ENCODE measurements at places on chromosomes 2 and 18.
A peak's percentile ranks its signal among the peaks of the same experiment; 100 is the strongest.

DNA sequence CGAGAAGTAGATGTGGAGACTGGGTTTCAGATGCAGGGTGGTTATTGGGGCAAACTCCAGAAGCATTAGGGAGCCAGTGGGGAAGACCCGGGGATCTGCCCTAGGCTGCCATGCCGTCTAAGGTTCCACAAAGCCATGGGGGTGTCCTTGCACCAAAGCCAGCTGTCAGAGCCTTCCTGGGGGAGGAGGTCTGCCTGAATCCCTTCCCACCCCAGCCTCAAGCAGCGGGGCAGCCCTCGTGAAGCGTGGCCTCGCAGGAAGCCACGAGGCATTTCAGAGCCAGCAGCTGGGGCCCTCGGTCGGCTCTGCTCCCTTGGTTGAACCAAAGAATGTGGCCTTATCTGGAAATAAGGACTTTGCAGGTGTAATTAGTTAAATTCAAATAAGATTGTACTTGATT, 51.2 kb upstream of the UBE2F start:
- no peak for DNase-seq

DNA sequence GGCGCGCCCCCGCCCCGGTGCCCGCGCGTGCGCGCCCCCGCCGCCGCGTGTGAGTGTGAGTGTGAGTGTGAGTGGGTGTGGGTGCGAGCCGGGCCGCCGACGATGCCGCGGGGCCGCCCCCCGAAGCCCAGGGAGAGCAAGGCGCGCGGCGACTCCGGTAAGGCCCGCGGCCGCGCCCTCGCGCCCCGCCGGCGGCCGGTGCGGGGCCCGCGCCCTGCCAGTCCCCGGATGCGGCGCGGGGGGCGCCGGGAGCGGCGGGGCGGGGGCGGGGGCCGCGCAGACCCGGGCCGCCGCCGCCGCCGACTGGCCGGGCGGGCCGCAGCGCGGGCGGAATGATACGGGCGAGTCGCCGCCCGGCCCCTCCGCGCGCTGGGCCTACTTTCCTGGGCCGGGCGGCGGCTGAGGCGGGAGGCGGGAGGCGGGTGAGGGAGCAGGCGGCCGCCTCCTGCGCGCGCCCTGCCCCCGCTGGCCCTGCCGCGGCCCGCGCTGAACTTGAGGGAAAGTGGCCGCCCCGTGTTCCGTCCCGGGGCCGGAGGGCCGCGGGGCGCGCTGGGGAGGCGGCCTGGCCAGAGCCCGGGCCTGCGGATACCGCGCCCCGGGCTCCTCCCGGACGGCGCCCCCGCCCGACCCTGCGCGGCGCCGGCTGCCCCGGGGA, at the start of gene ZNF236:
Gene ZNF236 (plus strand): TSS at position 52 of the 655 bp plus-strand sequence. CDS start 51 bp downstream, at position 103.
- peak; percentile 71 for DNase-seq

DNA sequence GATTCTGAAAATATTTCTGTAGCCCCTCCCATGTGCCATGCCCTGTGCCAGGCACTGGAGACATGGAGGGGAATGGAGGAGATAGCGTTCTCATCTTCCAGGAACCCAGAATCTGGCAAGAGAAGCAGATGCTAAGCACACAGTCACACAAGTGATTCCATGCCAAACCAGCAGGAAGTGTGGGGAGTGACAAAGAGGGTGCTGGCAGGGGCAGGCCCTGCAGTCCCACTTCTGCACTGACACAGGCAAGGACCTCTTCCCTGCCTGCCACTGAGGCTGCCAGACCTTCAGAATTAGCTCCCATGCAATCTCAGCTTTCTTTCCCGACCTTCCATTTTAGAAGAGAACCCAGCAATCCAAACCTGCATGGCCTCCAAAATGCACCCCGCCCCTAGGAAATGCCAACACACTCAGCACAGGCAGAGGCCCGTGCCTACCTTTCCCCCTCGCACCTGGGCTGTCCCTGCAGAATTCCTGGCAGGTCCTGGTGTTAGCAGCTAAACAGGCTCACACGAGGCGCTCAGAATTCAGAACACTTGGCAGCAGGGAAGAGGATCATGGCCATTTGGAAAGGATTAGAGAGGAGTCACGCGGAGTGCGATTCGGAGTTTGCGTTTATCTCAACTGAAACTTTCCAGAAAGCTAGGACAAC, 155.3 kb downstream of the MSH2 start:
- DNase-seq: no peak

- no peak for DNase-seq
These were observed 201.8 kb upstream of the KLHL14 start for GRCh38 chr18:32974421-32975162.

DNA sequence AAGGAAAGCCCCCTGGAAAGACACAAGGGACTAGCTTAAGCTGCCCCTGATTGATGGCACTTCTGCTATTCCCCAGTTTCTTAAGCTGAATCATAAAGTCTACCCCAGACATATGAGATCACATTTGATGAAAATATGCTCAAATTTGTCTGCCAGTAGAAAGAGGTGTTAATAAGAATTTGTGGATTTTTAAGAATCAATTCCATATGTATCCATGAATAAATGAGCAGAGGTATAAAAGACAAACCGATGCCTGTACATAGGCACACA, 119.9 kb downstream of the CCBE1 start:
- no peak for DNase-seq

DNA sequence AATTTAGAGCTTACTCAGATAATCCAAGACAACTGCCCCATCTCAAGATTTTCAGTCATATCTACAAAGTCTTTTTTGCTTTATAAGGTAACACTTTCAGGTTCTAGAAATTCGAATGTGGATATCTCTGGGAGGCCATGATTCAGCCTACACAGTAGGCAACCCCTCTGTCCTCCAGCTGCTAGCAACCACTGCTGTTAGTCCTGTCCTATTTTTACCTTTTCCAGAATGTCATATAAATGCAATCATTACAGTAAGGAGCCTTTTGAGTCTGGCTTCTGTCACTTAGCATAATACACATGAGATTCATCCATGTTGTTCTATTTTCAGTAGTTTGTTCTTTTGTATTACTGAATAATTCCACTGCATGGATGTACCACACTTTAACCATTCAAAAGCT, 28.5 kb upstream of the MARCHF7 start:
- DNase-seq: no peak

DNA sequence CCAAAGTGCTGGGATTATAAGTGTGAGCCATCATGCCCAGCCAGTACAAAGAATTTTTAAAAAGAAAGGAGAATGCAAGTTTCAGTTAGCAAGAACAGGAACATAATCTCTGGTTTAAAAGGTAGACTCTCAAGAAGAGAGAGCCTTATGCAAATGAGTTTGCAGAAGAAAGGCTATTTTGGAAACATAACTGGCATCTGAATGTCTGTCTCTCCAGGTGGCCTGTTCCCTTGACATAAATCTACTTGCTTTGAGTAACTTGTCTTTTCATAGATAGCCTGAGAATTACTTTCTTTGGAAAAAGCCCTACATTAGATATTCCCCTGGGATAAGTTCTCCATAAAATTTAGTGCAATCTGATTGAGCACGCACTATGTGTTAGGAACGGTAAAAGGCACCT, 109.6 kb downstream of the ICOS start:
- peak; percentile 81 for DNase-seq

GRCh38 chr18:48778344-48779011, 172.3 kb downstream of the SMAD7 start:
- DNase-seq: no peak

DNA sequence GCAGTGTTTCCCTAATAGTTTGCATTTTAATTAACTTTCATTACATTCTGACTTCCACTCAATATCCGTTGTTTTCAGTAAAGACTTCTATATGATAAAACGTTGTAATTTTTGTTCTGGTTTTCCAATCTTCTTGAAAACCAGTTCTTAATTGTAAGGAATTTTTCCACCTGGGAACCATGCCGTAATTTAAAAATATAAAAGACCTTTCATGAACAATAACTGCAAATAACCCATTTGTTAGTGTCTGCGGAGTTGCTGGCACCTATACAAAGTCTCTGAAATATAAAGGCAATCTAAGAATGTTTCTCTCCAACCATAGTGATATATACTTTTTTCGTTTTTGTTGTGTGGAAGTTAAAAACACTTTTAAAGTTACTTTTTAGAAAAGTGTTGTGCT, 7.7 kb upstream of the SATB2 start:
- no peak for DNase-seq

DNA sequence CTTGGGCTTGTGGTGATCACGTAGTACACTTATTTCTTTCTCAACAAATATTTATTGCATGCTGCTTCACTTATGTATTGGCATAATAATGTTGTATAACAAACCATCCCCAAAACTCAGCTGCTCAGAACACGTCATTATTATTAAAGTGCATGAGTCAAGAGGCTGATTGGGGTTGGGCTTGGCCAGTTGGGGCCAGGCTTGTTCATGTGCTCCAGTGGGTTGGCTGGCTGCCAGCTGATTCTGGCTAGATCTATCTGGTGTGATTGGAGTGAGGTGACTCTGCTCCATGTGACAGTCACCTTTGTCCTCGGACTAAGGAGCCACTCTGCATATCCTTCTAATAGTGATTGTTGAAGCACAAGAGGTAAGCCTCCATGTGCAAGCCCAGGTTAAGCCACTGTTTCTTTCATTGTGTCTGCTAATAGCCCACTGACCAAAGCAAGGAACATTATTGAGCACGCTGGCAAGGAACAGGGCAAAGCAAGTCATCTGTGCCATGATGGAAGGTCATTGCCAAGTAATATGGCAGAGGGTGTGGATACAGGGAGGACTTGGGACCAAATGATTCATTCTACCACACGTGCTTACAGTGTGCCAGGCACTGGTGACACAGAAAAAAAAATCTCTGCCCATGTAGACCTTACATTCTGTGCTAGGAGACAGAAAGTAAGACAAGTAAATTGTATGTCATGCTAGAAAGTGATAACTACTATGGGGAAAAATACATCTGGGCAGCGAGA, 63.3 kb upstream of the TMEM182 start:
- no peak for DNase-seq

DNA sequence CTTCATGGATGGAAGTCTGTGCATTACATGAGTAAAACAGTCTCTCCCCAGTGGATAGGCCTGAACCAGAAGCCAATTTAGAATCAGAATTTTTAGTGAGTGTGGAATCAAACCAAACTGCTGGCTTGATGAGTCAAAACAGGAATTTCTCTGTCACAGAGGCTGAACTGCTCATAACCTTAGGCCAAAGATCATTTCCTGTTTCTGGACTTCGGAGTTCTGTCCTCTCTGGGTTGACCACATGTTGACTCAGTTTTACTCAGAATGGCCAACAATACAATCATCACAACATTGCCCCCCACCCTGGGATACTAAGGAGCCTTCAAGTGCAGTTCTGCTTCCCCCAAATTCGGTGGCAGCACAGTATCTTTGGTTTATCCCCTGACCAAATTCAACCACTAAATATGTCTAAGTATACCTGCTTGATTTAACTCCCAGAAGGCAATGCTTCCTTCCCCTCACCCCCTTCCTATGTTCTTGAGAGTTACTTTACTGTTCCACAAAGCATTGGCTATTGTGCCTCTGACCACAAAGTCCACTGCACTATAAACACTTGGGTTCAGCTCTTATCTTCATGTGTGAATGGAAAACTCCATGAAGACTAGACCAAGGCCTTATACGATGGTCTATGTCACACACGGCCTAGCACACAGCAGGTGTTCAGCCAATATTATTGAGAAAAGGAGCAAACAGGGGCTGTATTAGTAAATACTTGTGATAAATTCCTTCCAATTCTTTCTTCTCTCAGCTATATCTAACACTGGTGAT, 67.8 kb downstream of the NXPH2 start:
- DNase-seq: no peak

DNA sequence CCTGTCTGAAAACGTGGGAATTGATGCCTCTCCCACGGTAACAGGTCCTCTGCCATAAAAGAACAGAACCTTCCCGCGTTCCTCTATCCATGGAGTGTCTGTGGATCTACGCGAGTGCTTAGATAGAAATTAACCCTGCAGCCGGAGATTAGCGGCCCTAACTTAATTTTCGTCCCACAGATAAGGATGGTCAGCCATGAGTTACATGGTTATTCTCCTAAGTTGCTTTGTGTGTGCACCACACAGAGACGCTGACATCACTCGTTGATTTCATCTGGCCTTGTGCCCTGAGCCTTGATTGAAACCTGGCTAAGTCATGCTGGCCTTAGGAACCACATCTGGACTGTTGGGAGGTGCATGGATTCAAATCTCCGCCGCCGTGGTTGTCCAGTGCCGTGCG, 132.1 kb downstream of the GBX2 start:
- DNase-seq: no peak

DNA sequence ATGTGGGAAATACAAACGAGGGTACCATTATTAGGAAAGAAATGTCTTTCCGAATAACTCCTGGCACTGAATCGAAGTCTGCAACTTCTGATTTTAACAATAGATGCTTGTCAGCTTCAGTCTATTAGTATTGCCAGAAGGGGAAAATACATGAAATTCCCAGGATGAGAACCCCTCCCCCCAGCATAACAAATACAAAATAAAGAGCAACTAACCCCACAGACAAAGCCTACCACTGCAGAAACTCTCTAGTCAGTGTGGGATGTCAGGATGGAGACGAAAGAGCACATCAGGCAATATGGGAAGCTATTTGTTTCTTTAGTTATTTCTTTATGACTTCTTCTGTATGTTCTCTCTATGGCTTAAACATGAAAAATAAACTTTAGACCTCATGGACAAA, 365.0 kb upstream of the CDH2 start:
- no peak for DNase-seq

- no peak for DNase-seq
These were observed 573.8 kb downstream of the TSN start for GRCh38 chr2:122329278-122329677.

DNA sequence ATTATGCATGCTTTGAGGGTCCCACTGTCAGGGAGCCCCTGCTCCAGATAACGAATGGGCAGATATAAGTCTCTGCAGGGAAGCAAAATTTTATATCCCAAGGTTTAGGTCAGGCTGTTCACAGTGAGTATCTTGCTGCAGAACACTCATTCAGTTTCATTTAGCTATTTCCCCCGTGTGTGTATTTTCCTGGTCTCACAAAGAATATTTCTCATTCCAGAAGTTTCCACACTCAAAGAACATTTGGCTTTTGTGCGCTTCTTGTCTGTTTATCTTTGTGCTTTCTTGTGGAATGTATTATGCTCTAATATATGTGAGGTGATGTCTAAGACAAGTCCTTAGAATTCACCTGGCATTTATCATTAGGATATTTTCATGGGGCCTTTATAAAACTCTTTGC, 140.4 kb upstream of the MMADHC start:
- DNase-seq: no peak

DNA sequence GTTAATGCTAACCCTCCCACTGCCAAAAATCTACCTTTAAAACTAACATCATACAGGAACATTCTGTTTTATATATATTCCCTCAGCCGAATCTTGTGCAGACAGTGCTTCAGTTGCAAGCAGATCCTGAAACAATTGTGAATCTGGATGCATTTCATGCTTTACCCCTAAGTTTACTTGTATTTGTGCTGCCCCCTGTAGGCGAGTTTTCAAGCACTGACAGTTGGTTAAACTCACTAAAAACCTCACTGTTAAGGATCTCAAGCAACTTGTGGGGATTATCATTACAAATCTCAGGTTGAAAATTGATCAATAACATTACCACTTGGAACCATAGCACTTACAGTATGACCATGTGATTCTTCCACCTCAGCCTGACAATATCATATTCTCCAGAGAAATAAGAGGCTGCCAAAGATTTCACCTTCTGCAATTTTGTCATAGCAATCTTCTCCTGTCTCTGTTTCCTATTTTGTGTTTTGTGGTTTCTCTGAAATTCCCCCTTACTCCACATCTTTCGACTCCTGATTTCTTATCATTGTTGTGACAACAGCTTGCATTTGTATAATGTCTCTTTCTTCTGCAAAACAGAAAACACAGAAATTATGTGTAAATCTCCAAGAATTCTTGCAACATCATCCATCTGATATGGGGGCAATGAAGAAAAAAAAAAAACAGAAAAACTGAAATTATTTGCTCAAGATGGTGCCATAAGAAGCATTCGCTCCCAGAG, 354.6 kb upstream of the SETBP1 start:
- DNase-seq: peak; percentile 63

- no peak for DNase-seq
These were observed 922.7 kb upstream of the CHAC2 start for GRCh38 chr2:52844701-52845423.

Data from MM.1S (cell line).